Foreskin fibroblast (primary cell): ENCODE measurements at places on chromosomes 16 and 17.

DNA sequence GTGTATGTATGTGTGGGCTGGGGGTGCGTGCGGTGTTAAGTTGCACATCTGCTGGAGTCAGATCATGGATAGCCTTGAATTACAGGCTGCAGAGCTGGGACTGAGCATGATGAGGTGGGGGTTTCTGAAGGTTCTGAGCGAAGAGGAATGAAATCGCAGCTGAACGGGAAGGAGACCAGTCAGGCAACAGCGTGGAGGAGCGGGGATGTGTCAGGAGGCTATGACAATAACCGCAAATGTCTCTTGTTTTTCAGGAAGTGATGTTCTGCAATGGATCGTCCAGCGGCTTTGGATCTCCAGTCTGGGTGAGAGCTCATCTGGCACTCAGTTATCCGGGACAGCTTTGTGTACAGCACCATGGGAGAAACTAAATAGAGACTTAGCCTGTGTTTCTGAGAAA lies 20.9 kb downstream of the RGS9 start:
- DNase-seq = no peak

GRCh38 chr17:80068301-80069222 lies 32.1 kb downstream of the CCDC40 start:
- DNase-seq = peak; percentile 35

GRCh38 chr17:79619636-79620206 lies 8.9 kb upstream of the RBFOX3 start:
- DNase-seq = no peak

GRCh38 chr16:13507530-13507929 lies 412.4 kb upstream of the ERCC4 start:
- no peak for DNase-seq

- DNase-seq = no peak
These were observed 4.3 kb upstream of the HOXB2 start for GRCh38 chr17:48549281-48549630.

- DNase-seq = no peak
These were observed 52.5 kb upstream of the WSB1 start for GRCh38 chr17:27241346-27241946.

- DNase-seq = peak; percentile 21
These were observed 528 bp downstream of the ITFG1 start for GRCh38 chr16:47460359-47460710.

GRCh38 chr16:57128771-57129389 lies 36.5 kb downstream of the CPNE2 start:
- no peak for DNase-seq

GRCh38 chr17:7806587-7806986 lies 27.4 kb upstream of the KDM6B start:
- DNase-seq = no peak

GRCh38 chr17:882827-883585 lies 96.6 kb downstream of the NXN start:
- DNase-seq = peak; percentile 91

DNA sequence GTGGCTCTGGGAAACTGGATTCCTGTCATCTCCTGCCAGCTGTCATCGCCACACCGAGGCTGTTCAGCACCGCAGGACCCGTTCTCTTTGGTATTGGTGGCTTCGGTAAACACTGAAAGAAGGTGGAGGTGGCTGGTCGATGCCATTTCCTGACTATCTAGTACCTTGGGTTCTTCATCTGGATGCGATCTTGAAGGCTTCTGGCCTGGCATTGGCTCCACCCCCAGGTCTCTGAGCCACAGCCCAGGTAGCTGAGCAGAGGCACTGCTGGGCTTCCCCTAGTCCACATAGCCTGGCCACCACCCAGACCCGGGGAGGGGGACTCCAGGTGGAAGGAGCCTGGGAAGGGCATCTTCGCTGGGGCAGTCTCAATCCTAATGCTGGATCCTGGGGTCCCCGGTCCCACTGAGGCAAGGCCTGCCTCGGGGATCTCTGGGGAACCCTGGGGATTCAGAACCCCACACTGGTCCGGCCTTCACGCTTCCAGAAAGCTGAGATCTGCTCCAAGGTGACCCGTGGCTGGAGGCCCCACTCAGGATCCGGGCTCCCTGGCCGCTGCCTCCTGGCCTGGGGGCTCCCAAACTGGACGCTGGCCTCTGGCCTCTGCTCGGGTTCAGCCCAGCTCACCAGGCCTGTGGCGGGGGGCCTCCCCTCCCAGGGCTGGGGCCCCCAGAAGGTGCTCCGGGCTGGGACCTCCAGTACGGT lies 1.8 kb downstream of the C16orf54 start:
- no peak for DNase-seq

- DNase-seq = no peak
These were observed 24.9 kb downstream of the GSE1 start for GRCh38 chr16:85637808-85638647.

GRCh38 chr17:77865112-77865611 lies 93.3 kb upstream of the TNRC6C start:
- DNase-seq = no peak

GRCh38 chr17:66073384-66073783 lies 118.5 kb downstream of the CEP112 start:
- DNase-seq = no peak

- DNase-seq = no peak
These were observed 796 bp downstream of the NPB start for GRCh38 chr17:81902653-81903414.
